ENCODE measurements at places on chromosomes 5 and 9.

DNA sequence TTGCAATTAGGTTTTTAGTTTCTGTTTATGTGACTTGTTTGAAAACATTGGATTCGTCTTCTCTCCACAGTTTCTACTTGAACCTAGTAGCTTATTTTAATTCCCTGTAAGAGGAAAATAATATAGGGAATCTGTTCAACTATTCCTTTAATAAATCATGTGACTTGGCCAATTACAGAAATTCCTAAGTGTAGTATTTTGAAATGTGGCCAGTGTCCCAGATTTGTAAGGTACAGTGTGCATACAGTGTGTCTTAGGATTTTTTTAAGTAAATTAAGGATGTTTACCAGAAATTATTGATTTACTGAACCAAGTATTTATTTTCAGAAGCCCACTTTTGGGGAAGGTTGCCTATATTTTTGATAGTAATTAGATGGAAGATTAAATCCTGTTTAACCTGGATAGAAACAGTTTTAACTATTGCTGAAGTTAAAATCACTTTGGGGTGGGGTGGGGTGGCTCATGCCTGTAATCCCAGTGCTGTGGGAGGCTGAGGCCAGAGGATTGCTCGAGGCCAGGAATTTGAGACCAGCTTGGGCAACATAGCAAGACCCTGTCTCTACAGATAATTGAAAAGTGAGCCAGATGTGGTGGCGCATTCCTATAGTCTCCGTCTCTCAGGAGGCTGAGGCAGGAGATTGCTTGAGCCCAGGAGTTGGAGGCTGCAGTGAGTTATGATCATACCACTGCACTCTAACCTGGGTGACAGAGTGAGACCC is 36.9 kb downstream of the G3BP1 start:
- H3K27ac ChIP-seq: no peak overlapping the region
- H3K4me3 ChIP-seq: no peak overlapping the region
- DNase-seq: no peak
- peaks cover 47% of the 10 kb centered on the region for H3K36me3 ChIP-seq

- H3K27ac ChIP-seq: no peak overlapping the region
- H3K4me3 ChIP-seq: no peak overlapping the region
- no peaks in the 10 kb centered on the region for H3K4me1 ChIP-seq
- peaks cover 38% of the 10 kb centered on the region for H3K27me3 ChIP-seq
- no peaks in the 10 kb centered on the region for H3K36me3 ChIP-seq
Observed at GRCh38 chr9:73219985-73220626, 68.4 kb downstream of the ANXA1 start.

- no peak overlapping the region for H3K4me3 ChIP-seq
- no peaks in the 10 kb centered on the region for H3K4me1 ChIP-seq
- no peaks in the 10 kb centered on the region for H3K27me3 ChIP-seq
- H3K27ac ChIP-seq: no peak overlapping the region
- DNase-seq: no peak
Observed at GRCh38 chr9:4269872-4270271, 30.0 kb downstream of the GLIS3 start.

DNA sequence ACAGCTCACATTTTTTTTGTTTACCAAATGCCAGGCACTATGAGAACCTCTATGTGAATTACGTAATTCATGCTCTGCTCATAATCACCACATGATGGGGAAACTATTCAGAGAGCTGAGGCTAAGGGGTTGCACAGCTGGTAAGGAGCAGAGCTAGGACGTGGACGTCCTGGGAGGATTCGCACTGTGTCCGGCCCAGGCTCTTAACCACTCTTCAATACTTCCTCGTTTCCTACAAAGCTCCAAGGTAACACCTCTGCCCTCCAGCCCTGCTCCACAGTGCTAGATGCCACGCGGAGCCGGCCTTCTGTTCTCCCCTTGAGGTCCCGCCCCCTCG is 8.7 kb downstream of the PHF19 start:
- no peak for DNase-seq
- H3K27me3 ChIP-seq: no peaks in the 10 kb centered on the region
- H3K36me3 ChIP-seq: no peaks in the 10 kb centered on the region

DNA sequence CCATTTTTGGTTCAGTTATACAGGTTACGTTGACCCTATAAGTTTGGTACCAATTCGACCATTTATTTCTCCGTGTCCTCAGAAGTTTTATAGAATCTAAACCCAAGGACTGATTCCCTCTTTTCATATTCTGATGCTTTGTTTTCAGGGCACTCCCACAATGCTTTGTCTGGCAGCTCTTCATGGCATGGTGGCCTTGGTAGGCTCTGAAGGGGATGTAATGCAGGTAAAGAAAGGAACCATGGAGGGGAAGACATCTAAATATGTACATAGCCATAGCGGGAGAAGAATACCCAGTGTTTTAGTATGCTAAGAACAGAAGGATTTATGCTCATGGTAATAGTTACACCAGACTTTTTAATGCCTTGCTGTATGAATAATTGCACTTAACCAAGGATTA is 82.7 kb downstream of the HACD4 start:
- no peak overlapping the region for H3K27ac ChIP-seq
- no peaks in the 10 kb centered on the region for H3K4me1 ChIP-seq
- H3K27me3 ChIP-seq: no peaks in the 10 kb centered on the region
- DNase-seq: no peak
- H3K4me3 ChIP-seq: no peak overlapping the region

DNA sequence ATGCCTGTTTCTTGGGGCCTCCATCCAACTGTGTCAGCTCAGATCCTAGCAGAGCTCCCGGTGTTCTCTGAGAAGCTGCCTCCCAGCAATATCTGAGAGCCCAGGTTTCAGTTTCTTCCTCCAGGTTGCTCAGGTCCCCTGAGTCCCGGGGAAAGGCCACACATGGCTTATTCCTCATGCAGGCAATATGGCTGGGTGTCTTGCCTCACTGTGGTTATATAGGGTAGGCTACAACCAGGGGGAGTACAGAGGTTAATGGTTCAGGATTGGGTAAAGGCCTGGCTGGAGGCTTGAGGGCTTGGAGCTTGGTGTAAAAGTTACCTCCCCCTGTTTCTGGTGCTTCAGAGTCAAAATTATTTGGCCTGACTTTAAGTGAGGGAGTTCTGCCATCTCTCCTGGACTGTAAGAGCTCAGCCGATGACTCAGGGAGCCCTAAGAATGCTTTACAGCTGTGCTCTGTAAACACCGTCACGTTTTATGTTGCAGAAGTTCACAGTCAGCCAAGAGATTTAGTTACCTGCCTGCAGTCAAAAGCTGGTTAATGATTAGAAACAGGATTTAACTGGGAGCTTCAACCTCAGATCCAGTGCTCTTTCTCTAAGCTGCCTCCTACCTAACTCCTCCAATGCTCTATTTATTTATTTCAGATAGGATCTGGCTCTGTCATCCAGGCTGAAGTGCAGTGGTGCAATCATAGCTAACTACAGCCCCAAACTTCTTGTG is 24.3 kb upstream of the UBAP2 start:
- no peak overlapping the region for H3K4me3 ChIP-seq
- H3K27ac ChIP-seq: peak overlapping the region; percentile 53

GRCh38 chr5:171721464-171721863 is 64.2 kb upstream of the SMIM23 start:
- H3K4me1 ChIP-seq: no peaks in the 10 kb centered on the region
- no peak overlapping the region for H3K4me3 ChIP-seq
- no peak overlapping the region for H3K27ac ChIP-seq
- H3K27me3 ChIP-seq: peaks cover 15% of the 10 kb centered on the region

GRCh38 chr5:142281966-142282365 is 42.9 kb downstream of the SPRY4 start:
- no peak for DNase-seq
- H3K4me1 ChIP-seq: peaks cover 17% of the 10 kb centered on the region
- H3K4me3 ChIP-seq: no peak overlapping the region
- H3K36me3 ChIP-seq: no peaks in the 10 kb centered on the region

- H3K36me3 ChIP-seq: no peaks in the 10 kb centered on the region
- no peak overlapping the region for H3K27ac ChIP-seq
- DNase-seq: no peak
- no peaks in the 10 kb centered on the region for H3K27me3 ChIP-seq
- H3K4me3 ChIP-seq: no peak overlapping the region
Observed at GRCh38 chr9:18741945-18742344, 268.0 kb downstream of the ADAMTSL1 start.

- no peaks in the 10 kb centered on the region for H3K27me3 ChIP-seq
- H3K4me3 ChIP-seq: no peak overlapping the region
- H3K4me1 ChIP-seq: no peaks in the 10 kb centered on the region
- peaks cover under 1% of the 10 kb centered on the region for H3K36me3 ChIP-seq
Observed at GRCh38 chr9:95910023-95910707, 34.7 kb downstream of the ERCC6L2 start.

- H3K4me3 ChIP-seq: no peak overlapping the region
- DNase-seq: no peak
- H3K27ac ChIP-seq: no peak overlapping the region
Observed at GRCh38 chr9:133822430-133823065, 84.4 kb upstream of the SARDH start.

GRCh38 chr5:149141957-149142851 is 911 bp downstream of the ABLIM3 start:
- DNase-seq: no peak
- H3K4me3 ChIP-seq: peak overlapping the region; percentile 65
- H3K27me3 ChIP-seq: no peaks in the 10 kb centered on the region
- no peak overlapping the region for H3K27ac ChIP-seq
- peaks cover 25% of the 10 kb centered on the region for H3K4me1 ChIP-seq
- no peaks in the 10 kb centered on the region for H3K36me3 ChIP-seq

- DNase-seq: no peak
- H3K27me3 ChIP-seq: no peaks in the 10 kb centered on the region
- H3K4me3 ChIP-seq: no peak overlapping the region
- no peaks in the 10 kb centered on the region for H3K36me3 ChIP-seq
- no peaks in the 10 kb centered on the region for H3K4me1 ChIP-seq
- H3K27ac ChIP-seq: no peak overlapping the region
Observed at GRCh38 chr9:13948037-13948436, 365.9 kb downstream of the NFIB start.

DNA sequence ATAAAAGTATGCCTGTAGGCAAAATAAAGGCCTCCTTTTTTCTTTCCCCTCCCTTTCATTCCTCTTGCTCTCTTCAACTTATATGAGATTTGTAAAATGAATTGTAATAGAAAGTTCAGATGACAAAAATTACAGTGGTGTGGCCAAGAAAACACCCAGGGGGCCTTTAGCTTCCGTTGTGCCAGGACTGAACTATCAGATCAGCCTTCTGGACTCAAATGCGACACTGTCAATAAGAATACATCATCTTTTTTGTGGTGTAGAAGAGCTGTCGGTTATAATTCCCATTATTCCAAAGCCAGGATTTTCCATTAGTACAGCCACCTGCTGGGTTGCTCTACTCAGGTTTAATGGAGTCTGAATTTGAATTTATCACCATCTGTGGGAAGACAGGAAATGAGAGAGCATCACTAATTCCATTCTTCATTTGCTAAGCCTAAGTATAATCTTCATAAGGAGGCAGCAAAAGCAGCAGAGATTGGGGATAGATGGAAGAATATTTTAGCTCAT is 443.4 kb downstream of the ANXA1 start:
- no peak overlapping the region for H3K27ac ChIP-seq
- no peaks in the 10 kb centered on the region for H3K4me1 ChIP-seq
- H3K36me3 ChIP-seq: no peaks in the 10 kb centered on the region
- H3K4me3 ChIP-seq: no peak overlapping the region

DNA sequence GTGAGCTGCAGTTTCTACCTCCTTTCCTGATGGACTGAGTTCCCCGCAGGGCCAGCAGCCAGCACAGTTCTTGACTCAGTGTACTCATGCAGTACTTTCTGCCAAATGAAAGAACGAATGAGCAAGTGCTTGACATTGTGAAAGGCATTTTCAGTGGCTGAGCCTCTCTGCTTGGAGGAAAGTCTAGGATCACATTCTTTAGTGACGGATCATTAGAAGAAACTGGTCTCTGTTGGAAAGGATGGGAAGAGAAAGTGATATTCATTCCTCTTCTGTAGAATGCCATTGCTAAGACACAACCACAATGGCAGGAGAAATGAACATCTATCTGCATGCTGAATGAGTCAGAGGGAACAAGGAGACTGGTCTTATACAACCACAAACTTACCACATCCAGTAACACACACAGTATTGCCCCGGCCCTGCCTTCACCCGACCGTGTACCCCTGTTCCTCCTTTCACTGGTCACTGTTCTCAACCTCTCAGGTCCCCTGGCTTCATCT is 206.9 kb downstream of the CRB2 start:
- H3K36me3 ChIP-seq: no peaks in the 10 kb centered on the region
- no peaks in the 10 kb centered on the region for H3K4me1 ChIP-seq
- no peaks in the 10 kb centered on the region for H3K27me3 ChIP-seq
- no peak overlapping the region for H3K27ac ChIP-seq
- DNase-seq: no peak
- no peak overlapping the region for H3K4me3 ChIP-seq

All from HCT116 (cell line).